CD4-positive, alpha-beta T cell treated with Interferon gamma for 1 hour (primary cell): ENCODE measurements at places on chromosomes 7 and 10.

DNA sequence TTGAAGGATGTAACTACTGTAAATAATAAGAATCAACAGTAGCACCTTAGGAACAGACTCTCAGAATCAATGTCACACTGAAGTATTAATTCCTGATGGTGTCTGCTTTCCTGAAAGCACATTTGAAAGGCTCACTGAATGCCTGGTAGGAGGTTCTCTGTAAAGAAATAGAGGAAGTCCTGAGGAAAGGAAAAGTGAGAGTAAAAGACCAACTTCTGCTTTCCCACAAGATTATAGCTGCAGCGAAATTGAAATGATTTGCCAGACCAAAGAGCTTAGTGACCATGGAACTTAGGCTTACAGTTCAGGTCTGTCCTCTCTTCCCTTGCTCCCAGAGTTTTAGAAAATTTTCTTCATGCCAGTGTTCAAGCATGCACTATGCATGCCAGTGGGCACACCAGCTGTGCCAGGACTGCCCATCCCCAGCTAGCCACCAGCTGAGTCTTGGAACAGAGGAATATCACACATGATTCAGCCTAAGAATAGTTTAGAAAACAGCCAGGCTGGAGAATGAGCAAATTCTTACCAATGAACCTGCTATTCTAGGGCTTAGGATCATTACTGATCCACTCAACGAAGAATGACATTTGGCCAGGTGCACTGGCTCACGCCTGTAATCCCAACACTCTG lies 123.2 kb downstream of the HERPUD2 start:
- no peak for DNase-seq

DNA sequence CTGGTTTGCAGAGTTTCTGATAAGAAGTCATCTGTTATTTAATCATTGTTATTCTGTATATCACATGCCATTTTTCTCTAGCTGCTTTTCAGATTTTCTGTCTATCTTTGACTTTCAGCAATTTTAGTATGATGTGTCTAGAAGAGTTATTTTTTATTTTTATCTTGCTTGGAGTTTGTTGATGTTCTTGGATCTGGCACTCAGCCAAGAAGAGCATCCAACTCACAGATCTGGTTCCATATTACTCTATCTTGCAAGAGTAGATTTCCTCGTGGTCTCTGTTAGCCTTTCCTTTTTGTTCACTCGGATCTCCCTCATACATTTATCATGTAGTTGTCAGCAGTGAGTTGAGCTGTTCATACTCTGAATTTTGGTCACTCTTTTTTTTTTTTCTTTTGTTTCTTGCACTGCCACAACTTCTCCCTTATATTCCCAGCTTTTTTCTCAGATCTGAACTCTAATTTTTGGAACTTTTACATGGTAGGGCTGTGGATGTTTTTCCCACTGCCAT lies 54.8 kb upstream of the CALCR start:
- DNase-seq: no peak

GRCh38 chr7:17501441-17502212 lies 203.2 kb downstream of the AHR start:
- no peak for DNase-seq

GRCh38 chr7:120189623-120190022 lies 83.4 kb upstream of the KCND2 start:
- no peak for DNase-seq

DNA sequence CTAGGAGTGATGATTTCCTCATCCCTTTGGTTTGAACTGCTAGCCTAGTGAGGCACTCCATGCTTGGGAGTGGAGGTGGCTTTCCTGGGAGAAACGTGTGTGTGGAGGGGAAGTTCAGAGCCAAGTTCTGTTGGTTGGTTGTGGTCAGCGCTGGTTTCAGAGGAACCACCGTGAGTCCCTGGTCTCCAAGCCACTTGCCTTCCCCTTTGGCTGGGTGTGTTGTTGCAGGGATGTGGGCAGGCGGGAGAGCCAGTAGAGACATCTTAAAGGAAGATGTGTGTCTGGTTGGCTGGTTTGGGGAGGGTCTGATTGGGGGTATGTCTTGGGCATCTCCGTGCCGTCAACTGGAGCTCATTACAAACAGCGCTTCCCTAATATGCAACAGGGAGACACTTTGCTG lies 130.8 kb upstream of the TCF7L2 start:
- no peak for DNase-seq

DNA sequence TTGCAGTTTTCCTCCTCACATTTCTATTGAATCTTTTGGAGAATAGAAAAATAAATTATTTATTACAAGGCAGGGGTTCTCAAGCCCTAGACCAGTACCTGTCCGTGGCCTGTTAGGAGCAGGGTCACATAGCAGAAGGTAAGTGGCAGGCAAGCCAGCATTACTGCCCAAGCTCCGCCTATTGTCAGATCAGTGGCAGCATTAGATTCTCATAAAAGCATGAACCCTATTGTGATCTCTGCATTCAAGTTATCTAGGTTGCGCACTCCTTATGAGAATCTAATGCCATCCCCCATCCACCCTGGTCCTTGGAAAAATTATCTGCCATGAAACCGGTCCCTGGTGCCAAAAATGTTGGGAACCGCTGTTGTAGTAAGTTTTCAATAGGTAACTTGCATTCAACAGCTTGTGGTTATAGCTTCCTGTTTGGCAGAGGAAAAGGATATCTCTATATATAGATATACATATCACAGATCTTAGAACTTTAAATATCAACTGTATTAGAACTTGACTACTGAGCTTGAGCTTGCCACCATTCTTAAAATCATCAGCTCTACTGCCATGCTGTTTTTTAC lies 165.1 kb downstream of the AHR start:
- no peak for DNase-seq

GRCh38 chr10:93994438-93994801 lies 689 bp downstream of the PLCE1 start:
- no peak for DNase-seq

GRCh38 chr10:114034923-114035645 lies 8.6 kb upstream of the ADRB1 start:
- DNase-seq: peak; percentile 6

DNA sequence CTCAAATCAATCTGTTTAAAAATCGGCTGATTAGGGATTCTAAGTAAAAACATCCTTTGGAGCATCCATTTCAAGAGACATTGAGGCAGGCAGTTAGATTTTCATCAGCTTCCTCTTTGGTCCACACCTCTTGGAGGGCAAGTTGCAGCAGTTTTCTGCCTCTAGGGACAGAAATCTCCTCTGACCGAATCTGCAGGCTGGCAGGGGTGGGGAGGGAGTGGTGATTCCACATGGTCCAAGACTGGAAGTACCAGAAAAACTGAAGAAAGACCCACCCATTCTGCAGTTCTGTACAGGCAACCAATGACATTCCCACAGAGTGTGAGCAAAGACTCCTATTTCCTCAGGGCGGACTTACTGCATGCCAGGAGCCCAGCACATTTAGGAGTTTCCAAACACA lies 29.0 kb downstream of the FGFBP3 start:
- DNase-seq: no peak

DNA sequence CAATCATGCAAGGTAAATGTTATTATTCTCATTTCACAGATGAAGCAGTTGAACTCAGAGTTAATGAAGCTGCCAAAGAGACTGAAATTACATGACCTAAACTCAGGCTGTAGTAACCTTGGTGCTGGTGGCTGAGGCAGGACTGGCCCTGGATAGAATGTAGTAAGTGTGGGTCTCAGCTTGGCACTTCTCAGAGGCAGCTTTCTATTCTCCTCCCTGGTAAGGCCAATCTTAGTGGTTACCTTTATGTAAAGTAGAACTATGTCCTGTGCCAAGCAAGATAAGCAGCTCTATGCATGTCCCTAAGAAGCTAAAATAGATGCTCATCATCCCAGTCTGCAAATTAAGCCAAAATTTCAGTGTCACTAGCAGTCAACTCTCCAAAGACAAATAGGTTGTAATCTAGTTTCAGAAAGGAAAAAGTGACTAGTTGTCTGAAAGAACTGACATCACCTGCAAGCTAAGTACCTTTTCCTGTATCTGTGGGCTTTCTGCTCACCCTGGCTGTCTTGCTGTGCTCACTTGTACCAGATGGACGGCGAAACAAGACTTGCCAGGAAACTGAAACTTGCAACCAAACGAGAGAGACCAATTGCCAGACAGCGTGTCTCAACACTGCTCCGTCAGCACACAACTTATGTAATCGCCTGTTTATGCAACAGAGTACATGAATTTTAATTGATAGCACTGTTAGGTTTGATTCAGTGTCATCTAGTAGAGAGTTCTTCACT lies 43.7 kb downstream of the CH25H start:
- peak; percentile 55 for DNase-seq

GRCh38 chr7:135353832-135354231 lies 120.2 kb downstream of the STRA8 start:
- DNase-seq: no peak

DNA sequence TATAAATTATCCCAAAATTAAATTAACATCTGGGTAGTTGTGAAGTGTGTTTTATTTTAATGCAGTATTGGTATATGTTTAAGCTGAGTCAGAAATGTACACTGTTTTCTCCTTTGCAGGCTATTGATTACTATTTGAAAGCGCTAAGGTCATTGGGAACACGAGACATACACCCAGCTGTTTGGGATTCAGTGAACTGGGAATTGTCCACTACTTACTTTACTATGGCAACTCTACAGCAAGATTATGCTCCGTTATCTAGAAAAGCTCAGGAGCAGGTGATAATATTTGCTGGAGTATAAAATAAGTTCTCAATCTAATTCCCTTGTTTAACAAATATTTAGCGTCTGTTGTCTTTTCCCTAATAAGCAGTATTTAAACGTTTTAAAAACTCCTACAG lies 27.9 kb downstream of the EDRF1 start:
- no peak for DNase-seq

GRCh38 chr10:125980521-125981035 lies 84.2 kb downstream of the FANK1 start:
- DNase-seq: no peak

GRCh38 chr7:28738412-28738811 lies 219.7 kb downstream of the TRIL start:
- no peak for DNase-seq

GRCh38 chr10:104288355-104288754 lies 19.4 kb downstream of the GSTO2 start:
- no peak for DNase-seq

GRCh38 chr10:123200531-123200930 lies 46.3 kb downstream of the BUB3 start:
- no peak for DNase-seq

DNA sequence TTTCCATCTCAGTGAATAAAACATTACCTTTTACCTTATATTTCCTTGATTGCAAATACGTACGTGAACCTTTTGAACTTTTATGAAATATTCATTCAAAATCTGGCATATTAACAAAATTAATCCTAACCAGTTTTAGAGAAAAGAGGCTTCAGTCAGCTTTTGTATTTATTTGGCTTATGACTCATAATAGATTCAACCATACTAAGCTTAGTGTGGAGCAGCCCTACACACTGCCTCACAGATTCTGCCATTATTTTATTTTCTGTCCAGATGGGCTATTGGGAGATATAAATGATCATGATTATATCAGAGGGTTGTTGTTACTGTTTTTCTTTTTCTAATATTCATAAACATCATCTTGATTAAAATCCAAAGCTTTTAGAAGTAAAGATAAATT lies 325.5 kb downstream of the GPR37 start:
- DNase-seq: no peak

GRCh38 chr10:12614177-12614995 lies 265.0 kb downstream of the CAMK1D start:
- DNase-seq: no peak

GRCh38 chr7:130151591-130152492 lies 53.4 kb downstream of the TMEM209 start:
- peak; percentile 47 for DNase-seq

DNA sequence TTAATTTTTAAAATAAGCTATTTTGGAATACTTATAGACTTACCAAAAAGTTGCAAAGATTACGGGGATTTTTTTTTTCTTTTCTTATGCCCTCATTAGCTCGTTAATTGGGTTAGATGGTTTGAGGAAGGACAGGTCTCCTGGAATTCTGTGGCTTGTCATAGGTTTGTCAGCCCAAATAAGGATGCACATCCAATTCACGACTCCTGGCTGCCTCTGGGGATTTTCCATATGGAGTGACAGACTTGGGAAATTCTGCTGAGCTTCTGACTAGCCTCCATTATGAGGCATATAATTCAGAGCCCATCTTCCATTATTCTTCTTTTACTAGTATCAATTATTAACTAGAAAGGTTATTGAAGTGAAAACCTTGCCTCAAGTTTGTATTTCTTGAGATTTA lies 102.1 kb downstream of the AUTS2 start:
- no peak for DNase-seq

- no peak for DNase-seq
Observed at GRCh38 chr10:11793762-11794479, 29.2 kb upstream of the PROSER2 start.

- DNase-seq: no peak
Observed at GRCh38 chr10:14545827-14546226, 215.1 kb upstream of the FRMD4A start.

- DNase-seq: no peak
Observed at GRCh38 chr10:70714951-70715350, 42.6 kb downstream of the ADAMTS14 start.

GRCh38 chr10:123952099-123952498 lies 60.5 kb upstream of the CPXM2 start:
- no peak for DNase-seq

GRCh38 chr7:142906643-142907042 lies 21.1 kb upstream of the TRPV6 start:
- no peak for DNase-seq

DNA sequence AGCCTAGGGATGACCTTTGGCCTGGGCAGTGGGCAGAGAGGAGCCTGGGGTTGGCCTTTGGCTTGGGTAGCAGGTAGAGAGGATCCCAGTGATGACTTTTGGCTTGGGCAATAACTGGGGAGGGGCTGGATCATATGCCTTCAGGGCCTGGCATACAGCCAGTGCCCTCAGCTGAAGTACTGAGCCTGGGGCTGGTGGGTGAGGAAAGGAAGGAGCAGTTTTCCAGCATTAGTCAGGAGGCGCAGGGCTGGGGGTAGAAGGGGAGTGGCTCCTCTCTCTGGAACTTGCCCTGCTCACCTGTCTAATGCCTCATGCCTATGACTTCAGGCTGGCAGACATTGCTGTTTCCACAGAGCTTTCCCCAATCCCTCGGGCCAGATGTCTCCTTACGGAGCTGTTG lies 15.2 kb upstream of the COMTD1 start:
- no peak for DNase-seq

GRCh38 chr7:135300913-135301765 lies 67.5 kb downstream of the STRA8 start:
- DNase-seq: no peak

DNA sequence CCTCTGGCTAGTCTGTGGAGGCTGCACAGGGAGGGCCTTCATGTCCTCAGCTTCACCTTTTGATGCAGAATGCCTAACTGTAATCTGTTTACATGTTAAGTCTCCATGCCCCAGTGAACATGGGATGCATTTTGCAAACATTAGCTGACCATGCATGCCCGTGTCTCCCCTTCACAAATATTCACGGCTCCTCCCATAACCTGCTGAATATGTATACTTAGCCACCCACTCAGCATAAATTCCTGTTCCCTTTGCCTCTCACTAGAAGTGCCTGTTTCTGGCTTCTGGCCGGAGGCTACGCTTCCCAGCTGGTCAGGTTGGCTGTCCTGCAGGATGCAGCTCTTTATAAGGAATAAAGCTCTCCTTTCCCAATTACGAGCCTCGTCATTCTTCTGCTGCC lies 552.7 kb downstream of the DNAJB6 start:
- no peak for DNase-seq
